Stimulated activated CD8-positive, alpha-beta memory T cell treated with anti-CD3 and anti-CD28 coated beads, Interleukin-4, amount 100 ng/mL, for 1 hour (primary cell): ENCODE measurements at places on chromosomes 1 and 21.

GRCh38 chr1:67716800-67717199 is 31.8 kb downstream of the GADD45A start:
- DNase-seq = no peak

DNA sequence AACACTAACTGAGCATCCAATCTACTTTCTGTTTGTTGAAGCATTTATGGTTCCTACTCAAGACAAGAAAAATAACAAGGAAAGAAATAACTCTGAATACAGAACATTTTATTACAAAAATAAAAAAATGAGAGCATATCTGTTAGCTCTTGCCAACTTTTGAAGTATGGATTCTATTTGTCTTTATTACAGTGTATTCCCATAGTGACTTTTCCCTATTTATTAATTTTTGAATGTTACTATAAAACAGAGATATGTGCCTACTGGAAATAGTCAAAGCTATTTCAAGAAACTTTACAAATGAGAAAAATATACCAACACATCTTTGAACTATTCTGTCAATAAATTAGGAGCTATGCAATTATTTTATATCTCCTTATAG is 153.0 kb downstream of the HLX start:
- DNase-seq = no peak

- DNase-seq = no peak
These were observed 2.9 kb downstream of the NCDN start for GRCh38 chr1:35560256-35561225.

DNA sequence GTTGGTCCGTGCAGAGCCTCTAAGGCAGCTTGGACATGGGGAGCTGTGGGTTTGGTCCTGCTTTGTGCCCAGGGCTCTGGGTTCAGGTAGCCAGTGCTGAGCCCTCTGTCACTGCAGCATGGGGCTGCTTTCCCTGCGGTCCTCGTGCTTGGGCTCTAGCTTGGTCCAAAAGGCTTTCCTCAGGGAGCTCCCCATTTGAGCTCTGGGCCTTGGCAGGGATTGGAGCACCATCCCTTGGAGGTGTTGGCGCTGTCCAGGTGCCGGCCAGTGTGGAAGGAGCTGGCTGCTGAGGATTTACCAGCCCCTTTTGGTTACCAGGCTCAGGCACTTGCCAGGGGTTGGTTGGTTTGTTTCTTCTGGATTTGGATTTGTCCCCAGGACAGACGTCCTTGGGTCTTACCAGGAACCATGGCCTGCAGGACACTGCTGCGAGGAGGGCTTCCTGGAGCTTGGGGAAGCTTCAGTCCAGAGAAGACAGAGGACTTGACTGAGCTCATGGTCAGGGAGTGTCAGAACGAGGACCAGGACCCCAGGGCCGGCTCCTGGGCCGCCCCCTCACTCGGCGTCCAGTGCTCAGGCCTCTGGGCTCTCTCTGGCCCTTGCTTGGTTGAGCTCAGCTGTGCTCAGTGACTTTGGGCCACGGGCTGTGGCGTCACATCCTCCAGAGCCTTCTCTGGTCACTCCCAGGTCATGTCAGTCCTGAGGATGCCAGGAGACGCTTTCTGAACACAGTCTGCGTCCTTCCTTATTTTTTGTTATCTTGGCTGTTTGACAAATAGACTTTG is 224.7 kb downstream of the CAMTA1 start:
- no peak for DNase-seq

DNA sequence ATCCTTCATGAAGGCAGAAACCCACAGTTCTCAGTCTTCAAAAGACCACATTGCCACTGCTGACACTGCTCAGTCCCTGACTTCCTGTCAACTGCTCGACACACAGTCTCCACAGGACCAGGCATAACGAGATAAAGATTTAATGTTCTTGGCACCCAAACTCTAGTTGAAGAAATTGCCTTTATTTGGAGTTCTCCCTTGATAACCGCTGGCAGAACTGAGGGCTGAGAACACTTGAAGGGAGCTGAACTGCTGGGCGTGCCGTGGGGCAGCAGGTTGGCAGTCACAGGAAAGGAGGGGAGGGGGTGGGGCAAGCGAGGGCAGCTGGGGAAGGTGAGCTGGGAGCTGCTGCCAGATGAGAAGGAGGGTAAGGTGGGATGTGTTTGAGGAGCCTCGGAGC is 15.9 kb downstream of the HENMT1 start:
- DNase-seq = no peak

- DNase-seq = no peak
These were observed 22.1 kb downstream of the EIF2D start for GRCh38 chr1:206590025-206590758.

DNA sequence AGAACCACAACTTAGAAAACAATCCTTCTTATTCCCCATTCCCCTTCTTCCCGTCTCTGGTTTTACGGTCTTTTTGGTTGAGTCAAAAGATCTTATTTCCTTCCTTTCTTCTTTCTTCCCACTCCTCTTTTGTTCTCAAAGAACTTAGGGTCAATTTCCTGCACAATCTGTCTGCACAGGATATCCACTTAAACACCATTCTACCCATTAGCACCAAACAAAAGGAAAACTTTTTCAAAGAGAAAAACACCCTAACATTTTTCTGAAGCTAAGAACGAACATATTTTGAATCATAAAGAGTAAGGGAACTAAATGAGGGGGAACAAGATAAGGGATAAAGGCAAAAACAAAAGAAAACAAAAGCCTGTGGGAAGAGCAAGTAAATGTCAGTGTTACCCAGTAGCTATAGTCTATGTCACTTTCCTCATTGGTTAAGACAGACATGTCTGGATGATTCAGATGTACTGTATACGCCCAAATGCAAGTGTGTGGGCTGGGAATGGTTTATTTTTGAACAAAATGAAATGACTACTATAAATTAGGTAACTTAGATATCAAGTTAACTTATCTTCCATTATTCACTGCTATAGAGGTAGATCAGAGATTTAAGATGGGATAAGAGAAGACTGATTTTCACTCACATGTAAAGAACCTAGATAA is 59.9 kb downstream of the TOR3A start:
- DNase-seq = no peak

GRCh38 chr1:12454406-12455391 is 163.3 kb downstream of the DHRS3 start:
- DNase-seq = no peak

GRCh38 chr1:102107441-102107840 is 110.7 kb upstream of the OLFM3 start:
- DNase-seq = no peak

- no peak for DNase-seq
These were observed 193.5 kb downstream of the PAPPA2 start for GRCh38 chr1:176656257-176656995.

GRCh38 chr1:41325801-41326200 is 35.4 kb upstream of the FOXO6 start:
- DNase-seq = no peak

GRCh38 chr1:67632811-67633655 is 52.0 kb upstream of the GADD45A start:
- DNase-seq = no peak

GRCh38 chr1:161128591-161129420 is 3.7 kb downstream of the DEDD start:
- no peak for DNase-seq

DNA sequence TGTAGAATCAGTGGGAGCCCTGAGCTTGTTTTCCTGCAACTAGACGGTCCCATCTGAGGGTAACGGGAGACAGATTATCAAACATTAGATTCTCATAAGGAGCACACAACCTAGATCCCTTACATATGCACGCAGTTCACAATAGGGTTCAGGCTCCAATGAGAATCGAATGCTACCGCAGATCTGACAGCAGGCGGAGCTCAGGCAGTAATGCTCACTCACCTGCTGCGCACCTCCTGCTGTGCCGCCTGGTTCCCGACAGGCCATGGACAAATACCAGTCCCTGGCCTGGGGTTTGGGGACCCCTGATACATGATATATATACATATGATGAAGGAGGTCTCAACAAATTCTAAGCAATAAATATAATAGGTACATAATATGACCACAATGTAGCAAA is 19.7 kb upstream of the SMIM12 start:
- DNase-seq = no peak

DNA sequence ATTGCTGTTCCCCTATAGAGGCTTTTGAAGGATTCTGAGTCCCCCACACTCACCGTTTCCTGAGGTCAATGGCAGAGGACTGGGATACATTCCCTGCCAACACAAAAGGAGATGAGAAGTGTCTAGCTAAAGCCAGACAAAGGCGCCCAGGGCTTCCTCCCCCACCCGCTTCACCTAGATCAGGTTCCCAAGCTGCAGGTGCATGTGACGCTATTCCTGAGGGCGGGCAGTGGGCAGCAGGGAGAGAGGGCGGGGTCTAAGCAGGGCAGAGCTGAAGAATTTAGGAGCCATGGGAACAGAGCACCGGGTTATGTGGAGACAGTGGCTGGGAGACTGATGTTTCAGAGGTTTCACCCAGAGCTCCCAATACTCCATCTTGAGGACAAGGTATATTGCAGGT is 6.0 kb upstream of the ARHGEF2 start:
- DNase-seq = no peak

DNA sequence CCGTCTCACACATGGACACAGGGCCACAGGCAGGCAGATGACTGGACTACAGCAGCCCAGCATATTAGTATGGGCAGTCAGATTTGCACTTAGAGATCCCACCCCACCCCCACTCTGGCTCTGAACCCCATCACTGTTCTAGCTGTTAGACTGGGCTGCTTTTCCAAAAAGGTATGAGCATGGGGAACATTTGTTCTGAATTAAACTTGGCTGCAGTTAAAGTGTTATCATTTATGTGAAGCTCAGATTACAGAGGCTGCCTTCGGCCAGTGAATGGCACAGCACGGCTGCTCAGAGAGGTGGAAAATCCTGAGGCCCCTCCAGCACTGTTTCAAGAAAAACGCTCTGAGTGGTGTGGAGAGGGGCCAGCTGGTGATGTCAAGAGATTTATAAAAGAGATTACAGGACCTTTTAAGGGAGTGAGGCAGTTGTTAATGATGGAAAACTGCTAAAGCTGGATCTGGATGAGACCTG is 6.9 kb upstream of the NOS1AP start:
- DNase-seq = no peak

DNA sequence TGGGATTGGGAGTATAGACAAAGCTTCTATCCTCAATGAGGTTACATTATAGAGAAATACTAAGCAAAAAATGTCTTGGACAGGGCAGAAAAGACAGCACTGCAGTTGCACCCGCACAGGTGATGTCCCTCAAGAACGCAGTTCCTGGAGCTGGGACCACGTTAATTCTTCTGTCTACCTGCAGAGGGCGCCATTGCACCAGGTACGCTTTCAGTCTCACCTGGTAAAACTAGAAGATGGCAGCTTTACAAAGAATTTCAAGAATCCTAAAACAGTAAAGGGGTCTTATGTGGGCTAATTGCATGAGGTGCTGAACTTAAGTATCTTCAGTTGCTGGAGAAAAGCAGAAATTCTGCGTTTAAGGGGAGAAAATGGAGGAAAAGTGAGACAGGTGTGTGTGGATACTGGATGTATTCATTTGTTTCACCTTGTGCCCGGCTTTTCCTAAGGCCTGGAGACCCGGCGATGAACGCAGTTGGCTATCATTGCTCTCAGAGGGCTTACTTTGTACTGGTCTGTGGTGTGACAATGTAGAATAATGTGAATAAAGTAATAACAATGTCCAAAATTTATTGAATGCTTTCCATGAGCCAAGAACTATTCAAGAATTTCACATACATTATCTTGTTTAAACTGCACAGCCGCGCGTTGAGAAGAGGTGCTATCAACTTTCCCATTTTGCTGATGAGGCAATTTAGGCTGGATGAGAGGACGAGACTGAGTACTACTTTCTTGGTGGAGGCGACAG is 276.3 kb upstream of the GREM2 start:
- no peak for DNase-seq

- DNase-seq = no peak
These were observed 119.3 kb downstream of the LYPLAL1 start for GRCh38 chr1:219292999-219293398.

- no peak for DNase-seq
These were observed 280.7 kb downstream of the LMX1A start for GRCh38 chr1:165075725-165076370.

GRCh38 chr1:19654886-19655717 is 9.6 kb upstream of the HTR6 start:
- no peak for DNase-seq
